SK-N-DZ (cell line): ENCODE measurements at places on chromosomes 1 and 21.

- peak; percentile 17 for DNase-seq
Measured at GRCh38 chr1:34918386-34918976, 11.0 kb downstream of the DLGAP3 start.

GRCh38 chr1:195763146-195763906, 844.9 kb downstream of the KCNT2 start:
- DNase-seq = no peak

DNA sequence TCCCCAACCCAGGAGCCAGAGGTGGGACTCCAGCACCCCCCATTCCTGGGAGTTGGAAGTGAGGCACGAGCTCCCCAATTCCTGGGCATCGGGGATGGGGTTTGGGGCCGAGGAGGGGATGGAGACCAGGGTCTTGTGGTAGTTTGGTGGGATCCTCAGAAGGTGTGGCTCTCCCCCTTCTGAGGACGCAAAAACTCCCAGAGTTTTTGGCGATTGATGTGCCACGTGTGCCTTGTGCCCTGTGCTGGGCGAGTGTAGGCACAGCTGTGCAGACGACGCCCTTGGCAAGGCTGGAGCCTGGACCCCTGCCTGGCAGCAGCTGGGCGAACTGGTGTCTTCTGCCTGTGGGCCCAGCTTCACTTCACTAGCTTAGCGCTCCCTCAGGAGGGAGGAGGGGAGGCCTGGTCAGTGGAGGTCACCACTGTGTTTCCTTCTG, 2.6 kb downstream of the GUK1 start:
- no peak for DNase-seq

GRCh38 chr1:36975642-36976041, 58.7 kb downstream of the GRIK3 start:
- no peak for DNase-seq

DNA sequence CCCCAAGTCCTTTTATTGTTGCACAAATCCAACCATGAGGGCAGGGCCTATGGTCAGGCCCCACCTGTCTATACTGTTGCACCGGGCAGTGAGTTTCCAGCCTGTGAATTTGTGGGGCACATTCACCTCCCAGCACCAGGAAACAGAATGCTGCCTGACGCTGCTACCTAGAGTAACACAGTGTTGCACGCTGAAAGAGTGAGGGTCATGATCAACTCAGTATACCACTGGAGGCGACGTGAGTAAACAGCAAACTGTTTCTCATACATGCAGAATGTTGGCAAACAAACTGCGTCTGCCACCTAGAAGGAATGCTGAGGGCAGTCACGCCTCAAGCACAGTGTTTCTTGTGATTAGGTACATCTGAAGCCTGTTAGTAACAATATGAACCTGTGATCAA, 13.4 kb upstream of the LRRC47 start:
- no peak for DNase-seq

DNA sequence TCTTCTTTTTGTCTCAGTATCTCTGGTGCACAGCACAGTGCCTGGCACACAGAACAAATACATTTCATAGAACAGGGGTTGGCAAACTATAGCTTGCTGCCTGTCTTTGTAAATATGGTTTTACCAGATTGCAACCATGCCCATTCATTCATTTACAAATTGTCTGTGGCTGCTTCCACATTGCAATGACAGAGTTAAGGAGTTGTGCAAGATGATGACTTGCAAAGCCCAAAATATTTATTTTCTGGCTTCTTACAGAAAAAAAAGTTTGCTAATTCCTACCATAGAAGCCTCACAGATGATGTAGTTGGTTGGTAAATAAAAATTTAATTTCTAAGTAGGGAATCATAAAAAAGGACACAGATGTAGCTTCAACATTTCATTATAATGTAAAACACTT, 11.2 kb upstream of the HMGB4 start:
- DNase-seq = no peak

GRCh38 chr1:186878356-186878755, 49.6 kb downstream of the PLA2G4A start:
- no peak for DNase-seq
